Effector CD4-positive, alpha-beta T cell (primary cell): ENCODE measurements at places on chromosomes 12 and 14.
A peak's percentile ranks its signal among the peaks of the same experiment; 100 is the strongest.

GRCh38 chr12:91811481-91812287 is 334.0 kb downstream of the BTG1 start:
- DNase-seq: peak; percentile 64

GRCh38 chr14:94550041-94550440 is 11.2 kb upstream of the SERPINA4 start:
- DNase-seq: no peak

DNA sequence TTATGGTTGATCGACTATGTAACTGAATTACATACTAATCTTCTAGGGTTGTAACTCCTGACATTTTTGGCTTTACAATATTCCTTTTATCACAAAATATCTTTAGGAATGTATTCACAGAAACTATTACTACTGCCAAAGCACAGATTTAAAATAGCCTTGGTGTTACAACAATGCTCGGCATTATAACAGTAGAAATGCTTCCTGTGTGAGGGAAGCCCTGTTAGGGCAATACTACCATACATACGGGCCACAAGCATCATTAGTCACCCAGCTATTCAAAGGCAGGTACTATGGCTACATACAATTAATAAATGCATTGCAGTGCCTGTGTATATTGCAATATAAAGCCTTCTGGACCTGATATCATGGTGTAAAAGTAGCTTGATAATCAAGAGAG is 517.8 kb downstream of the C12orf50 start:
- DNase-seq: no peak

- DNase-seq: no peak
Measured at GRCh38 chr14:101957406-101958234, 6.8 kb upstream of the DYNC1H1 start.

GRCh38 chr12:124311292-124312109 is 16.6 kb downstream of the RFLNA start:
- DNase-seq: no peak

DNA sequence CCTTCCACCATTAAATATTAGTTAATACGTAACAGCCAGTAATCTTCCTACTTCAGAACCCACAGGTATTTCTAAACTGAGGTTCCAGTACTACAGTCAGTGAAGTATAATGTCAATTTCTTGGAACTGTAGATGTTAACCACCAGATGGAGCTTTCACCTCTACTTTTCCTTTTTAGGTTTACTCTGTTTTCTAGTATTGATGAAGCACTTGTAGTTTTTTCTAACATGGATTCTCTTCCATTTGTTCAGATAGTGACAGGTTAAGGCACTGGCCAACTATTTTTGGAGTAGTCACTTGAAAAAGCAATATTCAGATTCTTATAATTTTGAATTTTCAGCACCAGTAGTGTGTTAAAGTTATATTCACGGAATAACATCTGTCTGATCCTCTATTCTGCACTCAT is 4.6 kb upstream of the SEC23A start:
- no peak for DNase-seq

DNA sequence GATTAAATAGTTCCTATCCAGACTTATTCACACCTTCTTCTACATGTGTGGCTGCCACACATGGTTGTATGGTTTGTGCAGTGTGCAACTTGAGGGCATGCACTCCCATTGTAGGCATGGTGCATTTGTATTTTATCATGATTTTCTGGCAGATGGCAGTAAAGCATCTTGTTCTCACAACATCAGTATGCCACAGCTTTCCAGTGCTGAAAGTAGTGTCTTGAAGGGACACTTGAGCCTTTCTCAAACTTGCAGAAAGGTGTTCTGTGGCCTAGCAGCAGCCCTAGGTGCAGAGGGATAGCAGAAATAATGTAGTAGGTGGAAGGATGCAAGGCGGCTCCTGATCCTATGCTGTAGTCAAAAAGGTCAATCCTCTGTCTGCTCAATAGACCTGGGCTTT is 72.9 kb downstream of the LMNTD1 start:
- DNase-seq: no peak

- DNase-seq: no peak
Measured at GRCh38 chr12:67695974-67696373, 47.4 kb downstream of the DYRK2 start.

- no peak for DNase-seq
Measured at GRCh38 chr12:7327918-7328317, 24.0 kb downstream of the ACSM4 start.

DNA sequence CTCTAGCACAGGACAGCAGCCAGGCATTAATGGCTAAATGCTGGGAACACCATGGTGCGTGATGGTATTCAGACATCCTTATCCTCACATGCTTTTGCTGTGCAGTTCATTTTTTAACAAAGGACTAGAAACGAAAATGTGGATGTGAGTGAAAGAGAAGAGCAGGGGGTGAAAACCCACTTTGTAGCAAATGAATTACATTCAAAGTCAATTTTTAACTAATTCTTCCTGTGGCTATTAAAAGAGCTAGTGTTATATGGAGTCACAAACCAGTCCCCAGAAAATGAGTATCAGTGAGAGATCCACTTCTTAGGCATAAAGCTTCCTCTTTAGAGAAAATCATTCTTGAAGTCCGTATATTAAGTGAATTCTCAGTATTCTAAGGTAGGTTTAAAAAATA is 592.0 kb upstream of the LMO3 start:
- DNase-seq: no peak

DNA sequence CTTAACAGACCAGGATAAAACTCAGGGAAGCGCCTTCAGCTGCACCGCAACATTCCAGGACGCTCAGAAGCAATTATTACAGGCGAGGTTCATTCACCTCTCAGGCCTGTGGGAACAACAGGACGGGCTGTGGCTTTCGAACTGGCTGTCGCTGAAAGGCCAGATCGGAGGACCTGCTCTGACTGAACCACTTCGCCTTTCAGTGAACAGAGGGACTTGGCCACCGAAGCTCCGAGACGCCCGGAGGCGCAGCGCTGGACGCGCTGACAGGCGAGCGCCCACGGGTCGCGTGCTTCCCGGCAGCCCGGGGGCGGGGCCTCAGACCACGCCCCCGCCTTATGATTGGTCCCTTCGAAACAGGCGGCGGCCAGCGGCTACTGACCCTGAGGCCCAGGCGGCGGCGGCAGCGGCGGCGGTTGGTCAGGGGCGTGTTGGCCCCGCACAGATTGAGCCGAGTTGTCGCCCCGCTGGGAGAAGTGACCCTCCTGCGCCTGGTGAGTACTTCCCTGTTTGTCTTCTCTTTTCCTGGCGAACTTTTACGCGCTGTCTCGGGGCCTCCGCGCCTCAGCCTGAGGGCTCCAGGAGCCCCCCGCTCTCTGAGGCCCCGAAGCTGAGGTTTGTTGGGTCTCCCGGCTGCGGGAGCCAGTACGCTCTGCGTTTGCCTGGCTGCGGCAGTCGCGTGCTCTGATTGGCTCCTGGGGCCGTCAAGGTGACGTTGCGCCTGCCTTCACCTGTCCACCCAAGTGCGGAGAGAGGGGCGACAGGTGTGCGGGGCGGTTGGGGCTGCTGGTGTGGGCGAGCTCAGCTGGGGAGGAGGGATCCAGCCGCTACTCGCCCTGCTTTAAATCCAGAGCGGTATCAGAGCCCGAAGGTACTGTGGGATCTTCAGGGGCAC is at the start of gene GAS2L3:
Gene GAS2L3, plus strand, starts transcription at position 393 of the 895 bp plus-strand sequence. CDS start 21,221 bp downstream, outside the sequence.
- DNase-seq: peak; percentile 5

- DNase-seq: no peak
Measured at GRCh38 chr12:78928200-78929074, 63.9 kb downstream of the SYT1 start.

GRCh38 chr12:110343736-110344555 is 59.6 kb downstream of the ANAPC7 start:
- no peak for DNase-seq

- DNase-seq: peak; percentile 61
Measured at GRCh38 chr12:57756406-57757341, 1.8 kb downstream of the MARCHF9 start.

DNA sequence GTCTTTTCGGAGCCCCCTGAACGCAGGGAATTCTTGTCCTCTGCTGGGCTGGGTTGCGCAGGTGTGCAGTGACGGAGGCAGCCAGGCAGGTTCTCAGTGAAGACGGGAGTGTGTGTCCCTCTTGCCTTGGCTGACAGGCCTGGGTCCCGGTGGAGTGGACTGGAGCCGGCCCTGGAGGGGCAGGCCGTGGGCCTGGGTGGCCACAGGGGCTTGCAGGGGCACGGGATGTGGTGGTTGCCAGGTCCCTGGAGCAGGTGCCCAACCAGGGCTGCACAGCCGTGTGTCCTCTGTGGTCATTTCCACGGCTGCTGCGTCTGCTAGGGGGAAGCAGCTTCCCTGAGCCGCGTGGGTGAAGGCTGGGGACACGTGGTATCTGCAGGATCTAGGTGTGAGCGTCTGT is 79.8 kb downstream of the ADGRD1 start:
- no peak for DNase-seq

DNA sequence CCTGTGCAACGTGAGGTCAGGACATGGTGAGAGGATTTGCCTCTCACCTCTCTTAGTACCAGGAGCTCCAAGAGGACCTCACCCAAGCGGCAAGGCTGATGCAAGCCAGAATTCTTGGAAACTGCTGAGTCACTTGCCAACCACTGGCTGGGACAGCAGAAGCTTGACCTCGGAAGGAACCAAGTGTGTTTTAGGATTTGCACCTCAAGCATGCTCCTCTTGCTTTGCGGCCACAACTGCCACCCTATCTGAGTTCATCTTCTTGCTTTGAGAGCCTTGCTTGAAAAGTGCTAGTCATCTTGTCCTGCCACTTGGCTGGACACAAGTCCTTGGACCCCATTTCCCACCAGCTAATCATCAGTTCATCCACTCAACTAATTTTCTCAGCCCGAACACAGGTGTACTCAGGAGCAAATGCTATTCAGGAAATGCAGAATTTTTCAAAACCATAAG is 195.8 kb downstream of the SLC25A21 start:
- DNase-seq: no peak

- DNase-seq: no peak
Measured at GRCh38 chr12:14272956-14273912, 92.2 kb upstream of the ATF7IP start.

GRCh38 chr14:22977684-22978486 is 4.5 kb downstream of the AJUBA start:
- DNase-seq: no peak

DNA sequence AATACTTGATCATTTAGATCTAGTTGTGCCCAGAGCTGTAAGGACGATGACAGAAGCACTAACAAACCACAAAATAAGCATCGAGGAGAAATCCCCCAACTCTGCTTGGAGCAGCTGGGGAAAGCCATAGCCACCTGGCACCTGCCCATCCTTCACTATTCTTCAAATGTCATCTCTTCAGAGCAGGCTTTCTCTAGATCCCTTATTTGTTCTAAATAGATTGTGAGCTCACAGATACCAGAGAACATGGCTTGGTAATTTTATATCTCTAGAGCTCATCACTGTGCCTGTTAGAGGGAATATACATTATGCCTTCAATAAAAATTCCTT is 50.9 kb downstream of the GRIP1 start:
- DNase-seq: no peak
